ENCODE measurements at places on chromosomes 7 and 10.

DNA sequence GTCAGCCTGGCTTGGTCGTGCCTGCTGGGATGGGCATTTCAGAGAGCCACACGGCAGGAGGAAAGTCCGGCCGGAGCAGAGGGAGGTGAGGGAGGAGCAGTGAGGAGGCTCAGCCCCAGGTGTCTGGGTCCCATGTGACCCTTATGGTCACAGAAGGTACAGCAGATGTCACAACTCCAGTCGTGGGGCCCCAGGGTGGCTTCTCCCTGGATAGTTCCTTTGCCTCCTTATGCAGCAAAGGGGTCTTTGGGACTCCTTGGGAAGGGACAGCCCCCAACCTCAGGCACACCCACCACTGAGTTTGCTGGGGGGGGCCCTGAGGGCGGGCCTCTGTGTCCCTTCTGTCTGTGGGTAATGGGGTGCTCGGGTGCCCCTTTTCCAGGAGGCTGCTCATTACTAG is 19.6 kb upstream of the PRKAG2 start:
- no peak for DNase-seq

- no peak for DNase-seq
These were observed 15.8 kb downstream of the CALD1 start for GRCh38 chr7:134795231-134795630.

DNA sequence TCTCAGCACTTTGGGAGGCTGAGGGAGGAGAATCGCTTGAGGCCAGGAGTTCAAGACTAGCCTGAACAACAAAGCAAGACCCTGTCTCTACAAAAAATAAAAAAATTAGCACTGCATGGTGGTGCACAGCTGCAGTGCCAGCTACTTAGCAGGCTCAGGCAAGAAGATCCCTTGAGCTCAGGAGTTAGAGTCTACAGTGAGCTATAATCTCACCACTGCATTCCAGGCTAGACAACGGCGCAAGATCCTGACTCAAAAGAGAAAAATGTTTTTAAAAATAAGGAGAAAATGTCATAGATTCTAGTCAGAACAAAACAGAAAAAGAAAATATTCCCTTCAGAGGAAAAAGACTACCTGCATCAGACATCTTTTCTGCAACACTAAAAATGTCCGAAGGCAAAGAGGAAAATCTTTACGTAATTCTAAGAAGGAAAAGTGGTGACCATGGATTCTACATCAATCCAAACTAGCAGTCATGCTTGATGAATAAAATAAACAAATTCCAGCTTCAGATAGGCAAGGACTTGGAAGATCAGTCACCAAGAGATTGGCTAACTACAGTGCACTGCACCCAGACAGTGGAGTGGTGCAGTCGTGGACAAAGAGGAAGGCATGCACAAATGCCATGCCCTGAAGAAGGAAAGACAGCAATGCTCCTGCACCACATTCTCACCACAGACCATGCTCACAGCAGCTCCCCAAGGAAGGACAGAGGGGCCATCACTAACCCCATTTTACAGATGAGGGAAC is 54.3 kb downstream of the ERCC6 start:
- DNase-seq, result peak; percentile 79

GRCh38 chr10:33612551-33612950 is 278.1 kb upstream of the NRP1 start:
- peak; percentile 63 for DNase-seq

DNA sequence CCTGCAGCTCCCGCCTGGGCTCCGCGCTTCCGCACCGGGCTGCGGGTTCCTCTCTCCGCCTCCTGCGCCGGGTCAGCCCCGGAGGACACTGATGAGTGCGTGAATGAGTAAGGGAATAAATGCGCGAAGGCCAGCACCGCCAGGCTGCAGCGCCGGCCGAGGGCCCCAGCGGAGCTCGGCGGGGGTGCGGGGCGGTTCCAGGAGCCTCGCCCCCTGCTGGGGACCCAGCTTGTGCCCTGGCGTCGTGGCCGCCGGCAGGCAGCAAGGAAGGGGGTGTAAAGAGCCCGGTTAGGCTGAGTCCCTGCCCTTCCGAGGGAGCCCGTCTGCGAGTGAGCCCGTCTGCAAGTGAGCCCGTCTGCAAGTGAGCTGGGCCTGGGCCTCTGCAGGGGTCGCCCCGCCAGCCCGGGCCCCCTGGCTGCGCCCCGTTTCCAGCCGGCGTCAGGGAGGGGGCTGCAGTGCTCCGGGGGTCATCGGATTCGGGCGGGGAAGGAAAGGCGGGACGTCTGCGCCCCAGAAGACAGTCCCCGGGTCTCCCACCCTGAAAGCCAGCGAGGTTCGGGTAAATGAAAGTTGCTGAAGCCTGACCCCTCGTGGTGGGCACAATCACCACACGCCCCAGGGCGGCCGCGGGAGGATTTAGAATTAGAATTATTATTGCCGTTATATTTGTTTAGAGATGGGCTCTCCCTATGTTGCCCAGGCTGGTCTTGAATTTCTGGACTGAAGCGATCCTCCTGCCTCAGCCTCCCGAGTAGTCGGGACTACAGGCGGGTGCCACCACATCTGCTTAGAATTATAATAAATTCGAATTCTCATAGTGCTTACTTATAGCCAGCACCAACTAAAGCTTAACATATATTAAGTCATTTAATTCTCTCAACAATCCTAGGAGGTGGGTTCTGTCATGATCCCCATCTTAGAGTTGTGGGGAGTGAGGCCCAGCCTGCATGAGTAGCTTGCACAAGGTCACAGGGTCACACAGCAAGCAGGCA is 8.6 kb upstream of the CRYGN start:
- DNase-seq, result peak; percentile 65

DNA sequence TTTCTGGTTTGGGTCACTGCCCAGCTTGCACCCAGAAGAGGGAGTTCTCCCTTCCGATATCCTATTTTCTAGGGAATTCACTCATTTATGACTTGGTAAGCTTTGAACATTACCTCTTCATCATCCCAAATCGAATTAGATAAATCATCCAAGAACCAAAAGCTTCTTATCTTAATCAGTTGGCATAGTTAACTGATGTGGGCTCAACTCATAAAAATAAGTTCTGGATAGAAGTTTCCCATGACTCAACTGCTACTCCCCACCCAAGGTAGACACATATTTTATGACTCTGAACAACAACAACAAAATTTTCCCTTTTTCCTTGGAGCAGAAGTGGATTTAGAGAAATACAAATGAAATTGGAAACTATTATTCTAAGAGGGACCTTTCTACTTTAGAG is 102.9 kb upstream of the CCDC6 start:
- no peak for DNase-seq

DNA sequence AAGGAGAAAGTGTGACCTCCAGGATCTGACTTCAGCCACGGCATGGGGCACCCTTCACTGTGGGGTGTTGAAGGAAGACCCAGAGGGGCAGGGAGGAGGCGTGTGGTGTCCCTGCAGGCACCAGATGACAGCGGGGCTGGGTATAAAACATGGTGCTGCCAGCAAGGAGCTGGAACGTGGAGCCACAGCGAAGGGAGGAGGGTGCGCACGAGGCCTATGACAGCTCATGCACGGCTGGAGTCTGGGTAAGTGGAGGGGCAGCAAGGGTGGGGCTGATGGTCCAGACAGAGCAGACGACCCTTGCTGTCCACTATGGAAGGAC is 27.8 kb upstream of the FOXL3 start:
- DNase-seq, result no peak

GRCh38 chr10:103828587-103829197 is 26.7 kb downstream of the SH3PXD2A start:
- no peak for DNase-seq

DNA sequence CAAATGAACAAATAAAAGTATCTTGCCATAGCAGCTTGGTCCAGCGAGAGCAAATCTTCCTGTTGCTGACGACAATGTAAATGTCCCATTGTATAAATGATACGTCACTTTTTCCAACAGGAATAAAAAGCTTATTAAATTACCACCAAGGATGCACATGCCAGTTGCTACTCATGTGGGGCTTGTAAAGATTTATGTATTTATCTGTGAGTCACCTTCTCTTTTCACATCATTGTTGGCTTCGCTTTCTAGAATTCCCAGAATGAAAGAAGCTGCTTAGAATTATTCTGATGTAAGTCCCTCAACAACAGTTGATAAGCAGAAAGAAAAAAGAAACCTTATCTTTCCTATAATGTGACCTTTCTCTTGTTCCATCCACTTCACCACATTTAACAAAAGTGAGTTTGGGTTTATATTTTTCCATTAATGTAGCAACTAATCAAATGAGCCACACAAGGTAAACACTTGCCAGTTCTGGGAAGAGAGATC is 22.4 kb downstream of the DNAJC12 start:
- no peak for DNase-seq

DNA sequence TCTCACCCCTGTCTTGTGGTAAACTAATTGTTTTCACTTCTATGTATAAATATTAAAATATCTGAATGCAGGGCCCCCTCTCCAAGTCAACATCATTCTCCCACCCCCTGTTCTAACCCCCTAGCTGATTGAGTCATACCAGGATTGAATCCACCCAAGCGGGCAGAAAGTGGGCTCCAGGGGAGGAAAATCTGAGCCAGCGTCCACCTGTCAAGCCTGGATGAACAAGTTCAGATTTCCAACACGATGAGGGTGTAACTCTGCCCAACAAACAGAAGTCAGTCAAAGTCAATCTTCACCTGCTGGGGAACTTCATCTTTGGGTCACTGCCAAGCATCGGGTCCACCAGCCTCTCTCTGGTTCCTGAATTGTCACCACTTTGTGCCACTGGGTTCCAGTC is 162.9 kb upstream of the CELF2 start:
- DNase-seq, result no peak

DNA sequence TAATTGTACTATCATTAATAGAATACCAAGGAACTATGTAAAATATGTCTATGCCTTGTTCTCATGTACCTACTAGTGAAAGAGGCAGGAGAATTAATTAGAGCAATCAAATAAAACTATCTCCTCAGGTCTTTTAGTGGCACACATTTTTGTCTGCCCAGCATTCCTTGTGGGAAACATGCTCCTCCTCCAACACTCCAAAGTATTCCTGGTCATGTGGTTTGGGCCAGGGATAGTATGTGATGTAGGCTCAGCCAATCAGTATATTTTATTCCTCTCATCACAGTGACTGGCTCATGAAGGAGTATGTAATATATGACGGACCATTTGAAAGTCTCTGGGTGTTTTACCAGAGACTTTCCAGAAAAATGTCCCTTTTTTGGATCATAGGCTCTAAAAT is 16.7 kb upstream of the SYPL1 start:
- DNase-seq, result peak; percentile 65

DNA sequence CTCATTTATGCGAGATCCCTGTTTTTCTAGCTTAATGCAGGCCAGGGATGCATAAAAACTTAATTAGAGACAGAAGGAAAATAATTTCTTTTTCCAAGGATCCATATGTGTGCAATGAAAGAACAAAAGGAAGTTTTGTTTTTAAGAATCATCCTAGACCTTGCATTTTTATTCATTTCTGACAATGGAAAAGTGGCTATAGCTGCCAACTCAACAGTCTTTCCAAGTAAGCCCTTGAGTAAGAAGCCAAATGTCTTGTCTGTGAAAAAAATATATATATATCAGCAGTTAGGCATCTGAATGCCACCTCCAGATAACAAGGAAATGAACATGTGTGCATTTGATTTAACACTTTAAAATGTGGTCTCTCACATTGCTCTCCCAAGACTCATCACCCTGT is 1397.6 kb downstream of the GATA3 start:
- no peak for DNase-seq

- no peak for DNase-seq
These were observed 61.1 kb downstream of the CAV1 start for GRCh38 chr7:116585967-116586366.

- DNase-seq, result no peak
These were observed 200.7 kb downstream of the RAMP3 start for GRCh38 chr7:45358287-45358686.

- no peak for DNase-seq
These were observed 217.4 kb downstream of the LRMDA start for GRCh38 chr10:75648854-75649253.
